ENCODE measurements at places on chromosomes 7 and 10.

DNA sequence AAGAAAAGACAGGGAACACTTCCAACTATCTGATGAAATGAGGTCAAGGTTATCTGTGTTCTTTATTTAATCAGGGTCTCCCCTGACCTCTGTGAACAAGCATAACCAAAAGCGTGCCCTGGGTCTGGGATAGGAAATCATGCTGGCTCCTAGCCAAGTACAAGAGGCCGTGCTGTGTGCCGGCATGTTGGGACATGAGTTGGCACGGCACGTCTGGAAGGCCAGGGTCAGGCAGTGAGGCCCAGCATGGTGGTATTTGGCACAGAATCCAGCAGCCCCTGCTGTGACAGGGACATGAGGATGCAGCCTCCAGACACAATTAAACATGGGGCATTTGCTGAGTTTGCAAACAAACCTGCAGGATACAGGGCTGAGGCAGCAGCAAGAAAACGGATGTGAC, 320.4 kb downstream of the PLXNA4 start:
- DNase-seq: no peak

DNA sequence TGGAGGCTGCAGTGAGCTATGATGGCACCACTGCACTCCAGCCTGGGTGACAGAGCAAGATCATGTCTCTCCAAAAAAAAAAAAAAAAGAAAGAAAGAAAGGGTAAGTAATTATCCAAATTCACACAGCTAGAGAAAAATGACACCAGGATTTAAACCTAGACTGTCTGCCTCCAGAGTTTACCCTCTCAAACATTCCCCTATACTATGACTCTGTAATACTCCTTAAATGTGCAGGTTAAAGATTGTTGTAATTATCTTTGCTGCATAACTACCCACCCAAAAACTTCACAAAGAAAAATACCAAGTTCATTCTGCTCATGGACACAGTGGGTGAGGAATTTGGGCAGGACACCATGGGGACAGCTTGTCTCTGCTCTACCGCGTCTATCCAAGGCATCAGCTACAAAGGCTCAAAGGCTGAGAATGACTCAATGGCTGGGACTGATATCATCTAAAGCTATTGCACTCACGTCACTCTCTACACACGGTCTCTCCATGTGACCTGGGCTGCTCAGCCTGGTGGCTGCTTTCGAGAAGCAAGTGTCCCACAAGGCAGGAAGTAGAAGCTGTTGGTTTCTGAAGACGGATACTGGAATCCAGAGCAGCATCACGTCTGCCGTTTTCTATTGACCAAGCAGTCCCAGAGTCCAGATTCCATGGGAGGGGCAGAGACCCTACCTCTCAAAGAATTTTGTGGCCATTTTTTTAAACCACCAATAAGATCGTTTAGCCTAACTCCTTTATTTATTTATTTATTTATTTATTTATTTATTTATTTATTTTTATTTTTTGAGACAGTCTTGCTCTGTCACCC, 185.7 kb upstream of the AUTS2 start:
- peak; percentile 67 for DNase-seq

- no peak for DNase-seq
Measured at GRCh38 chr10:17006631-17007417, 122.8 kb downstream of the CUBN start.

DNA sequence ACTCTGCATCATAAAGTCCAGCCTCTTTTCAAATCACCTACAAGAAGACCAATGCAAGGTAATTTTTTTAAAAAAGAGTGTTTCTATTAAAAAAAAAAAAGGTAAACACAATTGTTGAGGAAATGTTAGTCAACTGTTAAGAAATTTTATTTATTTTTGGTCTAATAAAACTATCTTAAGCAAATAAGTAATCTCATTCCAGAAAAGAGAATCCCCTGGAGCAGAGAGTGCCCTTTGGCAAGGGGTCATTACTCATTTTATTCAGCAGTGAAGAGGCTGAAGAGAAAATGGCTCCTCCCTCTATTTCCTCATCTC, 63.4 kb upstream of the GSDME start:
- DNase-seq: no peak

GRCh38 chr10:110392868-110393740, 88.4 kb upstream of the SMNDC1 start:
- peak; percentile 83 for DNase-seq

GRCh38 chr10:133446979-133447378, 6.8 kb upstream of the SCART1 start:
- no peak for DNase-seq

DNA sequence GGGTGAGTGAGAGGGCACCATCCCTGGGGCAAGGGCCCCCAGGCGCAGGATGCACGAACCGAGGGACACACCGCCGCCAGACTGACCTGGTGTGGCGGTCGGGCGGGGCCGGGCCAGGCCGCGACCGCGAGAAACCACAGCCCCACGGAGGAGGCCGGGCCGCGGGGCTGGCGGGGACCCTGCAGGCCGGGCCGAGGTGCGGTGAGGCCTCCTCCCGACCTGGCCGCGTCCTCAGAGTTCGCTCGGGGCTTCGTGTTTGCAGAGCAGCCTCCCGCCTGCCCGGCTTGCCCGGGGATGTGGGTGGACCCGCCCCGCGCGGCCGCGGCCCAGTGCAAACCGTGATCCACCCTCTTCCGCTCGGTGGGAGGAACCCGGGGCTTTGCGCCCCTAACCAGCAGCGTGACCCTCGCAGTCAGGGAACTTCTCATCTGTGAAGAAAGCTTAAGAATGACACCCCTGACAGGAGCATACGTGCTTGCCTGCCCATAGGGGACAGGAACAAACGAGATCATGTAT, 20.6 kb upstream of the HOXA13 start:
- no peak for DNase-seq

DNA sequence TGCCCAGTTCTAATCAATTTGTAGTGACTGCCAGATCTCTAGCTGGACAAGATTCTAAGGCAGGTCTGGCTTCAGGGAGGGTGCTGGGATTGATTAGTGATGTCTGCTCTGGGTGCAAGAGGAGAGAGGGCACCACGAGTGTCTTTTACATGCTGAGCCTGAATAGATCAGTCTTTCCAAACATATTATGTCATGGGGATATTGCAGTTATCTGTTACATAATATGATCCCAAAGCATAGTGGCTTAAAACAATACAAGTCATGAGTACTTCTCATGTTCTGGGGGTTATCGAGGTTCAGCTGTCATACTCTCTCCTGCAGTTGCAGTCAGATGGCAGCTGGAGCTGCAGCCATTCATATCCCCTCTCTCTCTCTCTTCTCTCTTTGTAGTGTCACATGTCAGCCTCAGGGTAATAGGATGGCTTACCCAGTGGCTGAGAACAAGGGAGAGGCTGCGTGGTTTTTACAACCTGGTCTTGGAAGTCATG, 26.0 kb downstream of the SLC29A3 start:
- DNase-seq: no peak

- no peak for DNase-seq
Measured at GRCh38 chr10:109931163-109931562, 7.9 kb upstream of the XPNPEP1 start.

DNA sequence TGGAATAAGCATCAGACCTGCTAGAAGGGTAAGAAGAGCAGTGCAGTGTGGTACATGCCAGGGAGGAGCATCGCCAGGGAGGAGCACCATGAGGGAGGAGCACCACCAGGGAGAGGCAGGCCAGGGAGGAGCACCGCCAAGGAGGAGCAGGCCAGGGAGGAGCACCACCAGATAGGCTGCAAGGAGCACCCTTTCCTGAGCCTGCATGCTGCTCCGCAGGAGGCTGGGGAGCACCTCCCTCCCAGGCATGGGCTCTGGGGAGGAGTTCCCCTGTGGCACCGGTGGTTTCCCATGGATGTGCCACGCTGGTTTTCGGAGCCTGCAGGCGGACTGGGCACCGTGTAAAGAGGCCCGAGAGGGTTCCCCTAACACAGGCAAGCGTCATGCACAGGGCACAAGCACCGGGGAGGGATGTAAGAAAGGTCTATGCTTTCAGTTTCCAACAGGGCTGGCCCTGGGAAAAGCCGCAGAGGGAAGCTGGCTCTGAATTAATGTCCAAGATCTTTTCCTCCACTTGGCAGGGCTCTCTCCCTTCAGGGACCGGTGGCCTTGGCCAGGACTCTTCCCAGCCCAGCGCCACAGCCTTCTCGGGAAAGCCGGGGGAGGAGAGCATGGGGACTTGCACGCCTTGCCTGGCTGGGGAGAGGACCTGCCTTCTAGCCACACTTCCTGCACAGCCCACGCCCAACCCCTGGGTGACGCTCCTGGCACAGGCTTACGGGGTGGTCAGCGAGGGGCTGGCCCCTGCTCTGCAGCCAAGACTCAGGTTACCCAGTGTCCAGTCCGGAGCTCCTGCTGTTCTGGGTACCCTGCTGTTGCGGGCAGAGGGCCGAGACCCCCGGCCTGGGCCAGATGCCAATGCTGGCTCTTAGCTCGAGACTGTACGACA, 11.5 kb upstream of the GPER1 start:
- DNase-seq: no peak

GRCh38 chr7:139645572-139646523, 122.4 kb downstream of the CLEC2L start:
- DNase-seq: peak; percentile 79

DNA sequence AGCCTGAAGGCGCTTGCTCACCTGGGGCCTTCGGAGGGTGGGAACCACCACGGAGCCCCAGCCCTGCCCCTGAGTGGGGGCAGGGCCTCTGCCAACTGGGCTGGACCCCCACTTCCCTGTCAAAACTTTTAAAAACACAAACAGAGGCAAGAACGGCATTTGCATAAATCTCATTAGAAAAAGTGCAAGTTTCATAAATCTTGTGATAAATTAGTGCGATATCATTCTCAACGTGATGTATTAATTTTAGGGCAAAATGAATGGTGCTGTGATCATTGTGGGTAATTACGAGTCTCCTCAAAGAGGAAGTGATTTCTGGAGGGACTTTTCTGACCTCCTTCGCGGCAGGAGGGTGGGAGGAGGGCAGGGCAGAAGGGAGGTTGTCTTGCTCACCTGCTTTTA, 98.3 kb downstream of the CDH23 start:
- DNase-seq: no peak

DNA sequence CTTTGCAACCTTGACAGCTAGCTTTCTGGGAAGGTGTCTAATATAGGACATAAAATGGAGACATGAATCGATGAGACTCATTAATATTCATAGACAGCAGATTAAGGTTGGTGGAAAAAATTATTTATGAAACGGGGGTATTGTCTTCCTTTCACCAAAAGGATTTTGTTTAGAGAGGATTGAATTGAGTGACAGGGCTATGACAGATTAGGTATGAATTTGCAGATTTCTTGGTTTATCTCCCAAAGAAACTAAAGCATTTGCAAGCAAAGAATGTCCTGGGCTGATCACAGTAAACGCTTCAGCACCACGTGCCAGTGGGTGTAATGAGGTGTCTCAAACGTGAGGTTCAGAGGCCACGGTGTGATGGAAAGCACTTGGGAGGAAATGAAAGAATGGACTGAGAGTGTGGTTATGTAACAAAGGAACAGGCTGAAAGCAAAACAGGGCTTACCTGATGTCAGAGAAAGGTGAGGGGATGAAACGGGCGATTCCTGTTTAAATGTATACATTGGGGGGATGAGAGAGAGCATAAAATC, 329.2 kb upstream of the NPVF start:
- DNase-seq: no peak

DNA sequence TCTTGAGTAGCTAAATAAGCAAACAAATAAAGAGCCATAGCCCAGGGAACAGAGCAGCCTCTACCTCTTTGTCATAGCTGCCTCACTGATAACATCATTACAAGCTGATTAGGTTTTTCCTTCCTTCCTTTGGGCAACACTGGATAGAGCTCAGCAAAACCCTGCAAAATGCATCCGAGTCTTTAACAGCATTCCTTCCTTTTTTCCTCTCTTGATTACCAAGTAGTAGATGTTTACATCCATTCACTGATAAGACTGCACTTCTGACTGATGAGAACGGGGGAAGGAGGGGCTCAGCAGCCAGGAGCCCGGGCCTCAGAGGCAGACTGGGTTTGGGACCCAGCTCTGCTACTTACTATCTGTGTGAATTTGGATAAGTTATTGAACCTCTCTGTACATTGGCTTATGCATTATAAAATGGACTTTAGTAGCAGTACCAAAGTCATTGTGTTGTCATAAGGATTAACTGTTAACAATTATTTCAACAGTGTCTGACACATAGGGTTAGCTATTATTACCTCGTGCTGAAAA, 214.2 kb downstream of the ANK3 start:
- no peak for DNase-seq

DNA sequence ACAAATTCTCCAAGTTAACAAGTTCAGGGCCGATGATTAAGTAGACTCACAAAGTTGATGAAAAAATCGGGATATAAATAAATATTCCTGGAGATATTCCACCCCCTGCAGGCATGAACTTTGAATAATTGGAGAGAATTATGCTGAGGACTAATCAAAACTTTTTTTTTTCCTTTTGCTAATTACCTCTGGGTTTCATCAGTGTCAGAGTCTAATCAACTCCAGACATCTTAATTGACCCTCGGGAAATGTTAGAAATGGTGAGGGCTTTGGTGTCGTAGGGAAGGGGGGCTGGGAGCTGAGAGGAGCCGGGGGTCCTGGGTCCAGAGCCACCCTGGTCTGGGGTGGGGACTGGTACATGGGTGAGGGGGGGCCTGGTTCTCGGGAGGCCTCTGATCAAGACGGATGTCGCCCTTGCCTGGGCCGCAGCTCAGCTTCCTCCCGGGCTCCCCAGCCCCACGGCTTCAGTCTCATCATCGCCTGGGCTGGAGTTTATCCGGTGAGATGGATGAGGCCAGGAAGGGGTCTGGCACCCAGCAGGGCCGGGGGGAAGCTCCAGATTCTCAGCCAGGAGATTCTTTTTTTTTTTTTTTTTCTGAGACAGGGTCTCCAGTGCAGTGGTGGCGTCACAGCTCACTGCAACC, 30.4 kb upstream of the ELFN1 start:
- DNase-seq: no peak

DNA sequence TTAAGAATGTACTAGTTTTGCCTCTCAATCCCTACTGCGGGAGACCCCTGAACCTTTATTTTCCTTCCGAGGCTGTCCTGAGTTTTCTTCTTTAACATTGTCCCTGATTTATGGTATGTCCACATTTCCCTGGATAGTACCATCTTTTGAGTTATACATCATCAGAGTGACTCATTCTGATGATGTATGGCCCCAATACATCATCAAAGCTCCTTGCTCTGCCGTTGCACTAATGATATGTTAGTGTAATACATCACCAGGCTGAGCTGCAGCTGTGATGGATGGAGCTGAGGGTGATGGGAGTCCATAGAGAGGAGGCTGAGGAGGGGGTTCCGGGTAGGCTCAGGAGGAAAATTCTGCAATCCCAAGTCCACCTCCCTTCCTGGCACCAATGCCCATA, 986.5 kb downstream of the KCNMA1 start:
- peak; percentile 68 for DNase-seq

- no peak for DNase-seq
Measured at GRCh38 chr10:69752479-69752878, 49.2 kb upstream of the COL13A1 start.

GRCh38 chr7:71465741-71466189, 333.8 kb downstream of the GALNT17 start:
- no peak for DNase-seq

- no peak for DNase-seq
Measured at GRCh38 chr7:11237742-11238141, 264.1 kb downstream of the PHF14 start.

GRCh38 chr10:126022841-126023240, 126.5 kb downstream of the FANK1 start:
- DNase-seq: no peak
